ENCODE measurements at places on chromosomes 2 and 18.

GRCh38 chr18:59416818-59417217, 57.8 kb upstream of the LMAN1 start:
- DNase-seq: no peak

- DNase-seq: no peak
Measured at GRCh38 chr18:23144640-23145039, 9.4 kb downstream of the CABLES1 start.

GRCh38 chr2:39497082-39497801, 60.2 kb upstream of the MAP4K3 start:
- DNase-seq: no peak

- DNase-seq: no peak
Measured at GRCh38 chr2:121049950-121050585, 234.9 kb downstream of the TFCP2L1 start.

GRCh38 chr2:125516496-125517109, 1139.4 kb upstream of the GYPC start:
- no peak for DNase-seq

- DNase-seq: no peak
Measured at GRCh38 chr2:240902615-240903041, 3.5 kb upstream of the CROCC2 start.

DNA sequence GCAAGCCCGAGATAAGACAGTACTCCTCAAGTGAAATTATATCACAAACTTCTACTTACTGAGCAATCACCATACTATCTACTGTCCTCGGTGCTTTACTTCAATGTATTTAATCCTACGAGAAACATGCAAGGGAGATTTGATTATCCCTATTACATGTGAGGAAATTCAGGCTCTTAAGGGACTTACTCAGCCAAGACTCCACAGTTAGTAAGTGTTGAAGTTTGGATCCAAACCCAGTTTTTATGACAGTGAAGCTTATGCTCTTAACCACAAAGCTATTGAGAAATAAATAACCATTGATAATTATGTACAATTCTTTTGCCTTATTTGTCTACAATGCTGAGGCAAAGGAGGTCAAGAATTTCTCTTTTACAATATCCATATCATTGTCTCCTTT, 672.9 kb upstream of the ACVR2A start:
- no peak for DNase-seq

DNA sequence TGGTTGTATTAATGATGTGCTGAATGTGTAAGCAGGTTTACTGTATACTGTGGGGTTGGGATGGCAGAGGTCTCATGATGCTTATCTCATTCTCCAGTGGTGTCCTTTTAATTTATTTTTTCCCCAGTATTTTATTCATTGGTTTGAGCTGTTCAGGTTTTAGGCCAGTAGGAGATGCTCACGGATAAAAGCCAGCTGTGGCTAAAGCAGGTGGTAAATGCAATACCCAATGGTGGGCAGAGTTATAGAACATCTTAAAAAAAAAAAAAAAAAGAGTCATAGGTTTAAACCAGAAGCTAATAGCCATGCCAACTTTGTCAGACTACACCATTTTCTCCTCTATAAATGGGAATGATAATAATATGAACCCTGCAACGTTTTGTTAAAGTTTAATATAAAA, 57.8 kb upstream of the NEUROD1 start:
- no peak for DNase-seq

DNA sequence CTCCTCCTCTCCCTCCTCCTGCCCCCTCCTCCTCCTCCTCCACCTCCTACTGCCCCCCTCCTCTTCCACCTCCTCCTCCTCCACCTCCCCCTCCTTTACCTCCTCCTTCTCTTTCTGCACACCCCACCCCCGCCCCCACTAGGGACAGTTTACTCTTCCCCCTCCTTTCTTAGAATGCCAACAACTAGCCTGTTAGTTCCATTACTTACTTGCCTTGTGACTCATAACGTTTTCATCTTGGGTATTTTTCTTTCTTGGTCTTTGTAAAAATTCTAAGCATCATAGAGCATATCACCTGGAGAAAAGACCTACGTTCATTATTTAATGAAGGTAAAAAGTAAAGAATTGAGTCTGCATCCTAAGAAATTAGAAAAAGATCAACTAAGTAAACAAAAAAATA, 165.3 kb downstream of the NEDD4L start:
- no peak for DNase-seq

GRCh38 chr2:190468814-190469569, 60.8 kb downstream of the MFSD6 start:
- DNase-seq: no peak

GRCh38 chr2:77521548-77521891, 656 bp downstream of the LRRTM4 start:
- DNase-seq: no peak

- DNase-seq: no peak
Measured at GRCh38 chr2:109419171-109419756, 194.5 kb downstream of the SEPTIN10 start.

- DNase-seq: no peak
Measured at GRCh38 chr2:59993726-59994125, 559.7 kb downstream of the BCL11A start.

DNA sequence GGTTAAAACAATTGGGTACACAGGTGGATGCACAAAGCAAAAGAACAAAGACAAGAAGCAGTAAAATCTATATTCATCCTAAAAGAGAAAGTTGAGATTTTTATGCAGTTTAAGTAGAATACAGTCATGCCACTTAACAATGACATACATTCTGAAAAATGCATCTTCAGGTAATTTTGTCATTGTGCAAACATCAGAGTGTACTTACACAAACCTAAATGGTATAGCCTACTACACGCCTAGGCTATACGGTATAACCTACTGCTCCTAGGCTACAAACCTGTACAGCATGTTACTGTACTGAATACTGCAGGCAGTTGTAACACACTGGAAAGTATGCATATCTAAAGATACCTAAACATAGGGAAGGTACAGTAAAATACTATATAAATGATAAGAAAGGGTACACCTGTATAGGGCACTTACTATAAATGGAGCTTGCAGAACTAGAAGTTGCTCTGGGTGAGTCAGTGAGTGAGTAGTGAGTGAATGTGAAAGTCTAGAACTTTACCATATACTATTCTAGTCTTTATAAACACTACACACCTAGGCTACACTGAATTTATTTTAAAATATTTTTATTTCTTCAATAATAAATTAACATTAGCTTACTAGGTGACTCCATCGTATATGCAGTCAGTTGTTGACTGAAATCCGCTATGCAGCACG, 132.9 kb downstream of the BARD1 start:
- no peak for DNase-seq

GRCh38 chr18:25001803-25002202, 350.2 kb downstream of the ZNF521 start:
- no peak for DNase-seq

DNA sequence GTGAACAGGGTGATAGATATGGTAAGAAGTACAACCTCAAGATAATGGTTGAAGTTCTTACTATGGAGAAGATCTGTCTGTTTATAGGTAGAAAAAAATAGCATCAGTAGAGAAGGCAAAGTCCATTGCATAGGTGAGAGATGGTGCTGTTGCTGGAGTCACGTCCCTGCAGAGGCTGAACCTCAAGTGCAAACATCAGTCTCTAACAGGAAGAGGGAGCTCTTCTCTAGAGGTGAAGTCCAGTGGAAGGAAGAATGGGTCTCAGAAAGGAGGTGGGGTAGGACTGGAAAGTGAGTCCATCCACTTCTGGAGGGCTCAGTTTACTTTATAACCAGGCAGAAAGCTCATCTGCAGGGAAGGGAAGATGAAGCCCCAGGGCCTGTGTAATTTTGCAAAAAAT, 337.7 kb downstream of the MEIS1 start:
- DNase-seq: no peak

DNA sequence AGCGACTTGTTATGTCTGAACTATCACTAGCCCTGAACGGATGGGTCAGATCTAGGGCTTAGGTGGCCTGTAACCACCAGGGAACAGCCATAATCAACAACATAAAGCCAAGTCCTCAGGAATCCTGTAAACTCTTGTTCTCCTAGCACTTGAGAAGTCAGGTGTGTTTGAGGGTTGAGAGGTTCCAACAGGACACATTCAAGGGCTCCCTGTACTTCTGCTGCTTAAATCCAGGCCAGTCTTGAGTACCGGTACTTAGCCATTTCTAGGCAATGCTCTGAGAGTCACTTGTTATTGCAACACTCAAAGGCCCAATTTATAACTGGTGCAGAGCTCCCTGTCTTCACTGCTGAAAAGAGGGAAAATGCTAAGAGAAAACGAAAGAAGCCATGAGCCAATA, 21.6 kb upstream of the SLC40A1 start:
- DNase-seq: no peak

GRCh38 chr18:48861181-48861708, 89.5 kb downstream of the SMAD7 start:
- DNase-seq: no peak
